ENCODE measurements at places on chromosomes 7 and 10.

DNA sequence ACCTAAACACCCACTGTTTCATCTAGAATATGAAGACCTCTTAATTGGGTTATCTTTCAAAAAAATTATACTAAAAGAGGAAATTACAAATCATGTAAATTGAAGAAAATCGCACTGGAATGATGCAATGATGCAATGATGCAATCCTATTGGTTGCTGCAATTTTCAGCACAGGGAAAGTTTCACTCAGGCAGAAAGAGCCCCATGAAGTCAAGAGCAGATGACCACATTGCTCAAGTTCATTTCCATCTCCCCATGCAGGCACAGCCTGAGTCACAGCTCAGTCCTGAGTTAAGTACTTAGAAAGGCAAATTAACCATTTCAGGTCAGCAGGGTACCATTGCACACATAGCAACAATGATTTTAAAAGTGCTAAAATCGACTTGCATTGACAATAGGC, 180.3 kb upstream of the MYO3A start:
- DNase-seq, result no peak

DNA sequence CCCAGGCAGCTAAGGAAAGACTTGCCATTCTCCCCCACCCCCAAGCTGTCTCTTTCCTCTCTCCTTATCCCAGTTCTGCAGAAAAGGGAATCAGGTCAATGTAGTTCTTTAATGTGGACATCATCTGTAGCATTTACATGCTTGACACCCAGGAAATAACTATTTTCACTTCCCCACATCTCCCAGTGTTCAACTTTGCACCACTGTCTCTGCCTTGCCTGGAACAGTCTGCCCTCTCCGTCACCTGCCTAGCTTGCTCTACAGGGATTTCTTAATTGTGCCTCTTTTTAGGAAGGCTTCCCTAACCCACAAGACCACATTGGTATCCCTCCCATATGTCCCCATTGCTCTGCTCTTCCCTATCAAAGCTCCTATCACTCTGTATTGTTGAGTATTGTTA, 45.9 kb upstream of the TOMM7 start:
- no peak for DNase-seq

DNA sequence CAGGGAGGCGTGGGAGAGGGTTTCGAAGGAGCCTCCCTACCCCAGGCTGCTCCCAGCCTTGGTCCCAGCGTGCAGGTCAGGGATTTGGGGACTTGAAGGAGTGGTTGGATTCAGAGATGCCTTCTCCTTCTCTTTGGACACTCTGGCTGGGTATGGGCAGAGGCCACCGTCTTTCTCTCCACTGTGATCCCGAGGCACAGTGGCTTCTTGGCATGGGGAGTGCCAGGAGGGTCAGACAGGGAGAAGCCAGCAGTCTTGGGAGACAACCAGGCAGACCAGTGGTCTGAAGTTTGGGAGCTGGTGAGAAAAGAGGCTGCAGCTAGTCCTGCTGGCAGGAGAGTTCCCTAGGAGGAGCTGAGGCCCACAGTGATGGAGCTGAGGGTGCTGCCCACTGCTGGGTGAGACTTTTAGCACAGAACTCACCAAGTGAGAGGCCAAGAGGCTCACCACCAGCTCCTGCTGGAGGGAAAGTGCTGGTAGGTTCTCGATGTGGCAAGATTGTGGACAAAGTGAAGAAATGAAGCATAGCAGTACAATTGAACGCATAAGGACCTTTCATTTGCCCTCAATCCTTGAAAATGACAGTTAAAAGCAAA, 35.2 kb upstream of the WDFY4 start:
- DNase-seq, result no peak

DNA sequence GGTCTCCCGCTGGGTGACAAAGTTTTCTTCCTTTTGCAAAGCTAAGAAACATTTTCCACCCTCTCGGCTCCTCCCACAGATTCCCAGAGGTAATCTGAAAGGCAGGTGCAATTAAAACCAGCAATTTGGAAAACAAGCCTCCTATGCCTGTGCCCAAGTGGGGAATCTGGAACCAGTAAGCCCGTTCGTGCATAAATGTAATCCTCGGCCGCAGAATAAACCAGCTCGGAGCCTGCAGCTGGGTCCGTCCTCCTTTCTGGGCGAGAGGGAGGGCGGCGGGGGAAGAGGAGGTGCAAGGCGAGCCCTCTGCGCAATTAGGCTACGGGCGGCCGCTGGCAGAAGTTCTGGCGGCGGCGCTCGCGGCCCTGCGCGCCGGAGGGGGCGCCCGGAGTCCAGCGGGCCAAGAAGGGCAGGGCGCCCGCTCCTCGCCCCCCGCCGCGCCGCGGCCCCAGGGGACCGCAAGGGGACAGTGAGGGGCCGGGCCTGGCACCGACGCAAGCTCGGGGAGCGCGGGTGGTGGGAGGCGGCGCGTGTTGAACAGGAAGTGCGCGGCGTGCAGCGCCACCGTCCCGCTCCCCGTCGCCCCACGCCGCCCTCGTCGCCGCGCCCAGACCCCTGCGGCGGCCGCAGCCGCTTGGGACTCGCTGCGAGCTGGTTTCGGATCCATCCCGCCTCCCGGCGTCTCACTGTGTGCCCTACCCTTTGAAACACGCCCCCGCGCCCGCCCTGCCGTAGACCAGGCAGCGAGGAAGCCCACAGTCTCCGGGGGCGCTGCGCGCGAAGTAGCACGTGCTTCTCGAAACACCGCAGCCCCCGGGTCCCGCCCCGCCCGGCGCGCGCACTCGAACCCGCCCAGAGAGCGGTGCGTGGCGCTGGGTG, at the start of gene PRKAG2:
TSS of gene PRKAG2 (minus strand) at position 217 of the 879 bp plus-strand sequence. CDS start 495 bp downstream, outside the sequence.
- no peak for DNase-seq

- no peak for DNase-seq
These were observed 678.6 kb upstream of the FOXK1 start for GRCh38 chr7:4003503-4003902.

DNA sequence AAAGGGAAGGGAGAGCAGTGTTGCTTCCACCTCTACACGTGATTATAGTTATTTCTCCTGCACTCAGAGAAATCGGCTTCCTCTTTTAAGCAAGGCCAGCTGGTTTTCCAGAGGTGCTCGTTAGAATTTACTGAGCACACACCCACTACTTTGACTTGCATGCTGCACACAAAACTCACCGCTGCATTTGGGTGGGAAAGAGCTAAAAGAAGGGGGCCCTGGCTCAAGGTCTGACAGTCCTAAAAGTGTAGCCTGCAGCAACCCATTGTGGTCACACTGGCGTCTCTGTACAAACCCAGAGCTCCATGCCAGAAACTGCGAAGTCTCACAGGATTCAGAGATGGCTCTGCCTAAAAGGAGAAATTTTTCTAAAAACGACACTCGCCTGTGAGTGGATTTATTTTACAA, 133.7 kb downstream of the SLC25A13 start:
- DNase-seq, result no peak

DNA sequence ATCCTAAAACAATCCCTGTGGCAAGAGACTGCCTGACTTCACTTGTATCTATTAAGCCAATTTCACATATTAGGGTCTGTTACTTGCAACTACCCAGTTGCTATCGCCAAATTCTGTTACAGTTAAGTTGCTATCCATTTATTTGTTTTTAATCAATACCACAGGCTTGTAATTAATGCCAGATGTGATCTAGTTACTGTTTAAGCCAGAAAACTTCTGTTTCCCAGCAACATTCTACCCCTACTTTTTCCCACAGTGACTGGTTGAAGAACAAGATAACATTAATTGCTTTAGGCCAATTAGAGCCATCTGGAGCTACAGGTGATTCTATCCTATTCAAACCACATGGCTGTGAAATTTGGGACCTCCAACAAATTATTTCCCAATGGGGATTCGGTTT, 131.3 kb downstream of the ALOX5 start:
- no peak for DNase-seq

- DNase-seq, result no peak
These were observed 19.9 kb downstream of the ANKRD22 start for GRCh38 chr10:88831709-88832108.

DNA sequence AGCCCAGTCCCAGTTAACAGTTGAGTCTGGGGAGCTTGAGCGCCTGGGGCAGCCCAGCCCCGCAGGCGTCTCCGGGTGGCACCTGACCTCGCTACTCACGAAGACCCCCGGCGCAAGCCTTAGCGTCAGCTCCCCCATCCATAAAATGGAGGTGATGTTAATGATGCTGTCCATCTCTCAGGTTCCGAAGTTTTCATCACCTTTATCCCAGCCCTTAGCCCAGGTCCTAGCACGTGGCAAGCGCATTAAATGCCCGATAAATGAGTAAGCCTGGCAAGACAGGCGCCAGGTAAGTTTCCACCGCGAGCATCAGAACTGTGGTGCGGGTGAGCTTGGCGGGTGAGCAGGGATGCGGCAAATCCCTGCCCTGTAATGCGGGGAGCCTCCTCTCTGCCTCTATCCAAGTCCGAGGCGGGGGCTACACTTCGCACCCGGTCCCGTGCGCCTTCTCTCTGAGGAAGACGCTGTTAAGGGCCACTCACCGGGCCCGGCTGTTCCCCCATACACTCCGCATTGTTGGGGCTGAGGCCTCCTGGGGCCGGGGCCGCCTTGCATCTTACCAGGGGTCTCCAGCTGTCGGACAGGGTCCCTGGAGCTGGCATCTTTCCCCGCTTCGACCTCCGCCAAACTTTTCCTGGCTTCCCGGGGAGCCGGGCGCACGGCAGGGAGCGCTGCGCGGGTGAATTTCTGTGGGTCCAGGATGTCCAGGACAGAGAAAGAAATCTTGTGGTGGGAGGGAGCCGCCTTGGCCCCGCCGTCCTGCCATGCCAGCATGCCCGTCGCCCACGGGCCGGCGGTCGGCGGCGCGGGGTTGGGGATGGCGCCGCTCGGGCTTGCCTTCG, 444 bp downstream of the NKX1-2 start:
- DNase-seq, result no peak

GRCh38 chr7:311796-312195, 21.8 kb downstream of the FOXL3 start:
- no peak for DNase-seq

GRCh38 chr10:14190702-14191101, 140.0 kb downstream of the FRMD4A start:
- DNase-seq, result no peak

- DNase-seq, result no peak
These were observed 189.5 kb downstream of the RAPGEF5 start for GRCh38 chr7:22167482-22167881.

- no peak for DNase-seq
These were observed 133.8 kb downstream of the NEURL1 start for GRCh38 chr10:103627111-103627892.

DNA sequence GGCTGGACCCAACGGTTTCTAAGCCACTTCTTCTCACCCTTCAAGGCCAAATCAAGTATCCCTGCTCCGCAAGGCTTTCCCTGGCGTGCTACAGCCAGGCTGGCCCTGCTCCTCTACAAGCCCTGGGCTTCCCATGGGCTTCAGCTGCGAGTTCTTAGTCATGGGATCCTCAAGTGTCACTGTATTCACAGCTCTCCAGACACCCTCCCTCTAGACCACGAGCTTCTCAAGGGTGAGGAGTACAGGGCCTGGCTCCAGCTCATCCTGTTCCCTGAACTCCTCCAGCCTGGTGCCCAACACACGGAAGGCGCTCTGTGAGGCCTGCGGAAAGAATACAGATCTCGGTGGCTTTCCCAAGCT, 38.8 kb downstream of the FAM53B start:
- DNase-seq, result no peak

- DNase-seq, result no peak
These were observed 18.1 kb downstream of the CHAT start for GRCh38 chr10:49631975-49632374.

- DNase-seq, result no peak
These were observed 64.8 kb downstream of the ARMC3 start for GRCh38 chr10:22992621-22993020.

GRCh38 chr7:132407764-132408163, 168.5 kb downstream of the PLXNA4 start:
- DNase-seq, result no peak

DNA sequence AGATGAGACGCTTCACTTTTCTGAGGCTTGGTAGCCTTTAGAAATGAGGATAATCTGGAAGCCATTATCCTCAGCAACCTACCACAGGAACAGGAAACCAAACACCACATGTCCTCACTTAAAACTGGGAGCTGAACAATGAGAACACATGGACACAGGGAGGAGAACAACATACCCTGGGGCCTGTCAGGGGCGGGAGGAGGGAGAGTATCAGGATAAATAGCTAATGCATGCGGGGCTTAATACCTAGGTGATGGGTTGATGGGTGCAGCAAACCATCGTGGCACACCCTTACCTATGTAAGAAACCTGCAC, 48.9 kb downstream of the LRGUK start:
- no peak for DNase-seq

DNA sequence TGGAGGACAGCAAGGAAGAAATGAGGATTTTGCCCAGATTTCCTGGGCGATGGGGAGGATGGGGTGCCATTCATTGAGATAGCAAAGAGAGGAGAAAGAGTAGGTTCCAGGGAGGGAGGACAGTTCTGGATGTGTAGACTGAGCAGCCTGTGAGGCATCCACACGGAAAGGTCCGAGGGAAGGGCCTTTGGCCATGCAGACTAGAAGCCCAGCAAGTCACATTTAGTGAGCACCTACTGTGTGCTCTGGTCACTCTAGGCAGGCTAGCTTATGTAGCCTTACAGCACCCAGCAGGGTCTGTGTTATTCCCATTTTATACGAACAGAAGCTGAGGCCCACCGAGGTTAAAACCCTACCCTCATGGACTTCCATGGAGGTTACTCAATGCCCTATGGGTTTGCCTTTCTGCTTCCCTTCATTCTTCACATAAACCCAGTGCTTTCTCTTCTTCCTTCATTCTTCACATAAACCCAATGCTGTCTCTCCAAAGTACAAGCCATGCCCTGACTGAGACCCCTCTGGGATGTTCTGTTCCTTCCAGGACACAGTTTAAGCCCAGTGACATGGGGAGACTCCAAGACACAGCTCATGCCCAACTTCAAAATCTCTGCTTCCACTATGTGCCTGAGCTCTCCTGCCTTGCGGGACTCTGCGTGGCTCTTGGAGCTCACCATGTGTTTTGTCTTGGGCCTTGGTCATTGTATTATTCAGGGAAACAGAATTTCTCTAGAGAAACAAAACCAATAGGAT, 13.7 kb downstream of the IL2RA start:
- DNase-seq, result no peak

DNA sequence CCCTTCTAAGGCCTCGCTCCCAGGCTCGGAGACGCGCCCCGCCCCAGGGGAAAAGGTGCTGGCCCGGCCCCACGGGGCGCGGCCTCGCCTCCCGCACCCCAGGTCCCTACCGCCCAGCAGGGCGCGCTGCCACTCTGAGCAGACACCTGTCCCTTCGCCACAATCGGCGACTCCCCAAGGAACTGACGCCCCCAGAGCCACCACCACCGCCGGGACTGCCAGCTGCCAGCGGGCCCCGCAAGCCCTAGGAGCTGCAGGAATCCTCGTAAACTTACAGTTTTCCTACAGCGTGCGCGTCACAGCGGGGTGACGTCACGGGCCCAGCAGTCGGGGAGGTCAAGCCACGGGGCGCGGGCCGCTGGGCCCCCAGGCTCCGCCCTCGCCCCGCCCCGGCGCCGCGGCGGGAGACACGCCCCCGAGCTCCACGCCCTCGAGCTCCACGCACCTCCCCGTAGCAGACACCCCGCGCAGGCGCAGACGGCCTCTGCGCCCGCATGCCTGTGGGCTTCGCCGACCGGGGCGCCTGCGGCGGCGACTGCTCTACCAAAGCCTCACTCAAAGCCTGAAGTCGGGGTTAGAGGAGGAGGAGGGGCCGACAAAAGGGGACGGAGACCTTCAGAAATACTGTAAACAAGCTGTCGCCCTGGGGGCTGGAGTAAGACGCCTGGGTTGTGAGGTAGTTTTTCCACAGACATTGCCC, at the start of gene ZNF438:
TSS of gene ZNF438 (minus strand) at position 308 of the 700 bp plus-strand sequence. CDS start 154,831 bp downstream, outside the sequence.
- peak; percentile 92 for DNase-seq

GRCh38 chr10:2094171-2094570, 356.8 kb upstream of the ADARB2 start:
- no peak for DNase-seq

- DNase-seq, result no peak
These were observed 1.0 kb downstream of the SMNDC1 start for GRCh38 chr10:110303681-110304080.

GRCh38 chr10:124512040-124512428, 50.4 kb downstream of the LHPP start:
- no peak for DNase-seq
